ENCODE measurements at places on chromosomes 13 and 19. TPM values are rescaled to one million over a fixed set of nuclear protein-coding genes. Genes with fewer than 3 reads are reported as not detected.

DNA sequence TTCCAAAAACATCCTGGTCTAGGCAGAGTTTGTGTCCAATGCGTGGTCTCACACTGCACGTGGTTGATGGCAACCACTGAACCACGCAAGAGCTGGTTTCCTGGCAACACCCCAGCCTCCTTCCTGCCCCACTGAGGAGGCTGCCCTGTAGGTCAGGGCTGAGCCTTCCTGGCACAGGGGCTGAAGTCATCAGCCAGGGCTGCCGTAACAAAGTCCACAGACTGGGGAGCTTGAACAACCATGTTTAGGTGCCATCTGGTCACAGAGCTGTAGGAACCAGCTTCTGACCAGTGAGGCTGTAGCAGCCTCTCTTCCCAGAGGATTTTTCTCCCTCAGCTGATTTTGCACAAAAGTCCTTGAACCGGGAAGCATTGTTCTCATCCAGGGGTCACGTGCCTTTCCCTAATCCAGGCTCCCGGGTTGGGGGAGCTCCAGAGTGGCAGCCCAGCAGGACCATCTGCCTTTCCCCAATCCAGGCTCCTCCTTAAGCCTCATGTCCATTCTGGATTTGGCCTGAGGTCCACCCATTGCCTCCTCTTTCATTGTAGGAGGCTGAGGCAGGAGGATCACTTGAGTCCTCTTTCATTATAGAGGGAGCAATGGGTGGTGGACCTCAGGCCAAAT is 53.9 kb downstream of the CHST8 start:
- DNase-seq: peak; percentile 28

DNA sequence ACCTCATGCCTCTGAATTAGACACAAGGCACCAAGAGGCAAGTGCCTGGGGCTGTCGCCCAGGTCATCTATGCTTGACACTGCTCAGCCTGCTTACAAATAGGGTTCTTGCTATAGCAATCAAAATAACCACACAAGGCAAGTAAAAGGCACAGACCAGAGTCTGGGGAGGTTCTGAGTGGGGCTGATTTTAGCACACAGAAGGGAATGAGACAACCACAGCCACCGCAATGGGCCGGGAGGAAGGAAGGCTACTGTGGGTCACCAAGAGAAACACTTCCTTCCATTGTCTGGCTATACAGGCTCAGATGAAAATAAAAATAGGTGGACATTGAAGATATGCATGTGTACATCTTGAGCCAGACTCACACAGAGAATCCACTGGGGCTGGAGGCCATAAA is 159.1 kb downstream of the DLEU7 start:
- DNase-seq: no peak

DNA sequence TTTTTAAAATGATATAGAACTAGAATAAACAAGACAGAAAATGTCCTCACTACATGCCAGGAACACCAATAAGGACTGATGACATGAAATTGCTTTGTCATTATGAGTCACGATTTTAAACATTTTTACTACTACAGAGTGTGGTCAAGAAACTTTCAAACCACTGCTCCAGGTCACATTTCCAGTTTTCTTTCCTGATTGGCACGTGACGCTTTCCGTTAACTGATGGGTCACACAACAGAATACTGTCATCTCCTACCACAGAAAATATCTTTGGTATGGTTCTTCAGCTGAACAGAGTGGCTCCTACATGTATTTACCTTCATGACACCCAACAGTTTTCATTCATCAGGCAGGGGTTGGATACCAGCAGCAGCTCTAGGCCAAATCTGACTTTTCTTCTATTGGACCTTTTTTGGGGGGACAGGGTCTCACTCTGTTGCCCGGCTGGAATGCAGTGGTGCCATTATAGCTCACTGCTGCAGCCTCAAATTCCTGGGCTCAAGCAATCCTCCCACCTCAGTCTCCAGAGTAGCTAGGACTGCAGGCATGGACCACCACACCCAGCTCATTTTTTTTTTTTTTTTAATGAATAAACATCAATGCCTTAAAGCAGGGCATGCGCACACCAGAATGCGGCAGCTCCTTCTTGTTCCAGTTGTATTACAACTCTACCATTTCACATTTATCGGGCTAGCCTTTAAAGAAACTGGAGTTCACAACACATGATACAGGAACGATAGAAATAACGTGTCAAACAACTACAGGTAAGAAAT is 147.4 kb downstream of the RNF17 start:
- no peak for DNase-seq

SMIM17 gene
- 4.7 TPM for total RNA-seq

GRCh38 chr19:54366811-54367210 is 2.1 kb upstream of the LAIR1 start:
- no peak for DNase-seq

GRCh38 chr13:108769213-108770070 is 140.0 kb downstream of the MYO16 start:
- no peak for DNase-seq

DNA sequence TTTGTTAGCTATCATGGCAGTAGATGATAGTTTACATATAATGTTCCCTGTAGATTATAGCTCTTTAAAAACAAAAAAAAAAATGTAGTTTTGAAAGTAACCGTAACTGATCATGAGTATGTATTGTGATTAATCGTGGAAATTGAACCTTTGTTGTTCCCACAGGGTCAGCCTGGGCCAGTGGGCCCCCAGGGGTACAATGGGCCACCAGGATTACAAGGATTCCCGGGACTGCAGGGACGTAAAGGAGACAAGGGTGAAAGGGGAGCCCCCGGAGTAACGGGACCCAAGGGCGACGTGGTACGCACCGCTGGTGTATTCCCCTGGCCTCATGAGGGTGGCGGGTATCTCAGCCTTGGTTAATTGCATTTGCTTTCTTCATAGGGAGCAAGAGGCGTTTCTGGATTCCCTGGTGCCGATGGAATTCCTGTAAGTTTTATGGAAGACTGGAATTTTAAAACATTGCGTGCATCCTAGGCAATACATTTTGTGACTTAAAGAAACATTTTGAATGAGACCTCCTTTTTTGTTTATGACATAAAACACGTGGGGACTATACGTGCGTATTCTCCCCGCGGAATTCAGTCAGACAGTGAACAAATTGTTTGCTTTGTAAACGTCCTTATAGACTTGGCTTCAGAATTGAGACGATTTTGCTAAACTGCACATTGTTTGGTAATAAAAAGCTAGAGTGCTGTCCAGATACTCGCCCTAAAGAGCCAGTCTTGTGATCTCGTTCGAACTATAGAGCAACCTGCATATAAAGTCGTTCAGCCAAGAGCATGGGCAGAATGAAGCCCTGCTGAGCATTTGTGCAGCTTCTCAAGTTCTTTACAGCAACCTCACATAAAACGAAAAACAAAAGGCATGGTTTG is 117.7 kb downstream of the COL4A2 start:
- no peak for DNase-seq

TEKTIP1 gene
- not detected for total RNA-seq

C3 gene
- 351 TPM for total RNA-seq

Measured in sigmoid colon (tissue), 7 donors.